Vagina (tissue), 2 donors: ENCODE measurements at places on chromosomes 12 and 14.

DNA sequence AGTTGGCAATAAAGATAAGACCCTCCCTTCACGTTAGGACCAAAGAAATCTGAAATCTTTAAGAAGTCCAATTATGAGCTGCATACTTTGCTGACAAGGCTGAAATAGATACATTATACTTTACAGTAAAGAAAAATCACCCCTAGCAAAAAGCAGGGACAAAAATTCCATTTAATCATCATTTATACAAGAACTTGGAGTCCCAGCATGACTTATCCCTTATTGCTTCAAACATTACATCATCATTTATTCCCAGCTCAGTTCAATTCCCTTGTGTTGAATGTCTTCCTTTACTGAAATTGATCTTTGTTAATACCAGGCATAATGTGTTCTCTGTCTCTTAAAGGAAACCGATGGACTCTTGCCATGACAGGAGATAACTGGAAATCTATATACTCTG is 449.6 kb upstream of the CCDC196 start:
- no peak for DNase-seq

DNA sequence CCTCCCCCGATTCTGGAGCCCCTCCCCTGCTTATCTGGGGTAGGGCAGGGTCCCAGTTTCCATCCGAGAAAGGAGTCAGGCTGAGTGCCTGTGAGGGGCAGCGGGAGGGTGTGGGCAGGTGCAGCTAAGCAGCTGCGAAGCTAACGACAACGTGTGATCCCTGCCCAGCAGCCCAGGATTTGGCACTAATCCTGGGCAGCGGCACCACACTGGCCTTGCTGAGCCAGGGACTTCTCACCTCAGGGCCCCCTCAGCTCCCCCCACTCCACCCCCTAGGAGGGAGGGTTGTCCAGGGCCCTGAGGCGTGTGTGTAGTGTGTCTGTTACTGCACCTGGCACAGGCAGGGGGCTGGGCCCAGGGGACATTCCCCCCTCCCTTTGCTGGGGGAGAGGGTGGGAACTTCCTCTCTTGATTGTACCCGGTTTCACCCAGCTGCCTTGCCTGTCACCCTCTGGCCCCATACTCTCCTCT is 1.8 kb downstream of the SMIM41 start:
- no peak for DNase-seq

- DNase-seq = no peak
These were observed 57.3 kb downstream of the DAD1 start for GRCh38 chr14:22531451-22532344.

DNA sequence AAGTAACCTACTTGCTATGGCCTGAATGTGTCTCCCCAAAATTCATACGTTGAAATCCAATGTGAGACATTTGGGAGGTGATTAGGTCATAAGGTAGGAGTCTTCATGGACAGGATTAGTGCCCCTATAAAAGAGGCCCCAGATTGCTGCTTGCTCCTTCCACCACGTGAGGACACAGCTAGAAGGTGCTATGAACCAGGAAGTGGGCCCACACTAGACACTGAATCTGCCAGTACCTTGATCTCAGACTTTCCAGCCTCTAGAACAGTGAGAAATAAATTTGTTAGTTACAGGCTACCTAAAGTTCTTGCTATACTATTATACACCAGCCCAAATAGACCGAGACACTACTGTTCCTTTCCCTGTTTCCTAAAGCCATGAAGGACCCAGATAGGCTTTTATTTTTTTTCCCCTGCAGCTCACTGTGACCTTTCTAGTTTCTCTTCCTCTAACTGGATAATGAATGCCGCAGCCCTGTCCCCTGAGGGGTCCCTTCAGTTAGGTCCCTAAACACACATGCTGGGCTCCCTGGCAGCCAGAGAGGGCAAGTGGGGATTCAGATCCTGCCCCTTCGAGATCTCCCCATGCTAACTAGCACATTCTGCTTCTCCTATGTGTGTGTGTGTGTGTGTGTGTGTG is 19.3 kb downstream of the SLC25A3 start:
- DNase-seq = no peak

DNA sequence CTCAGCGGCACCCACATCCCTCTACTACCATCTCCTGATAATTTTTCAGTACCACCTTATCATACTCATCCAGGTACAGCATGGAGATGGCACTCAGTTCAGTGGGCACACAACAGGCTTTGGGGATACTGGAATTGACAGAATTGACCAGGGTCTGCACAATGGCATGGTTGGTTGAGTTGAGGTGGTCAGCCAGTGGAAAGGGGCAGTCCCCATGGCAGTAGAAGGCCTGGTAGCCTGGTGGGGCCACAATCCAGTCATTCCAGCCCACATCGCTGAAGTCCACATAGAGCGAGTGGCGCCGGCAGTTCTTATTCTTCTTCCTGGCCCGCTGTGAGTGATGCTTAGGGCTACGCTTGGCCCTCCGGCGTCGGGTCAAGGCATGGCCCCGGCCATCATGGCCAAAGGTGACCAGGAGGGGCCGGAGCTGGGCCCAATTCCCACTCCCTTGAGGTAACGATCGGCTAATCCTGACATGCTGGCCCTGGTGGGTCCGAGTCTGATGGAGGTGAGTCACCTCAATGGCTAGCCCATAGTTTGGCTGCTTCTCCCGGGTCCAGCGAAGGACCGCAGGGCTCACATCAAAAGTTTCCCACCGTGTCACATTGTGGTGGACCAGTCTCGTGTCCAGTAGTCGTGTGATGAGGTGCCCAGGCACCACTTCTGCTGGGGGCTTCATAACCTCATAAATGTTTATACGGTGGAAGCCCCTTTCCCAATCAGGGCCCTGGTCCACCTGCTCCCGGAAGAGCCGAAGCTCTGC is 6.4 kb downstream of the BMP4 start:
- DNase-seq = no peak

DNA sequence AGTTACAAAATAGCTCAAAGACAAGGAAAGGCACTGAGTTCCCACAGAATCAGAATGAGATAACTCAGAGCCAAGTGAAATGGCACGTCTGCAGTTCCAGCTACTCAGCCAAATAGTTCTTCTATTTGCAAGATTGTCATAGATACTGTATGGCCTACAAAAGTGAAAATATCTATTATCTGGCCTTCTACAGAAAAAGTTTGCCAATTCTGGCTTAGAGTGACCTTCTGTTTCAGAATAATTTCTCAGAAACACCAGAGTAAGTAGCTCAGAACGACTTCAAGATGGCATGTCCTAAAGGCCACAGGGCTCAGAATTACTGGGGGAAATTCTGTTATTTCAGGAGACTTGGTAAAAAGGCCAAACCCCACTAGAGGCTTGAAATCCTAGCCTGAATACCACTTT is 10.7 kb upstream of the RTRAF start:
- no peak for DNase-seq

- no peak for DNase-seq
These were observed 15.9 kb downstream of the ZNF605 start for GRCh38 chr12:132940071-132940719.

DNA sequence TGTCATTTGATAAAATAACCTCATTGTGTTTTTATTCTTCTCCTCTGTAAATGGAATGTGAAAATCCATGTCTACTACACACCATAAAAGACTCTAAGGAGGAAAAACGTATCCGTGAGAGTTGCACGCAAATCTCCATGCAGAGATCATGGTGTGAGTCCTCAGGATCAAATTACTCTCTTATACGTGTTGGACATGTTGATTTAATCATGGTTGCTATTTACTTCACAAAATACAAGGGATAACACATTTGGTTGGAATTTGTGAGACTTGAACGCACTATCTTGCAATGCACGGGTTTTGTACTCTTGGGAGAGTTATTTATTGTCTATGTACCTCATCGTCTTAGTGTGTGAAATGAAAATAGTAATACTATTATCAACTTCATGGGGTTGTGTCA is 128.0 kb upstream of the RASSF8 start:
- no peak for DNase-seq

DNA sequence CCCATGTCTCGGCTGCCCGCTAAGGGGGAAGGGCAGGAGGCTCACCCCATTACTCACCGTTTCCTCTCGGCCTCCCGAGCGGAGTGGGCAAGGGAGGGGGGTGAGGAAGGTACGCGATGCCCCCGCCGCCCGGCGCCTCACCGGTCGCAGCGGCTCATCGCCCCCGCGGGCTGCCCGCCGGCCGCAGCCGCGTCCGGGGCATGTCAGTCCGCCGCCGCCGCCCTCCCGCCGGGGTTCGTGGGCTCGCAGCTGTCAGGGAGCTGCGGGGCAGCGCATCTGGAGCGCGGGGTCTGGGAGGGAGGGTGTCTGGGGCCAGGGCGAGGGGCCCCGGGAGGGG is 461 bp downstream of the SLC8A3 start:
- DNase-seq = no peak

- no peak for DNase-seq
These were observed 1.4 kb downstream of the C14orf180 start for GRCh38 chr14:104580961-104581360.

GRCh38 chr12:53803194-53803593 is 51.4 kb upstream of the CISTR start:
- DNase-seq = no peak

- no peak for DNase-seq
These were observed 472.7 kb upstream of the FLRT2 start for GRCh38 chr14:85057221-85057620.

GRCh38 chr12:14216405-14217294 is 148.8 kb upstream of the ATF7IP start:
- no peak for DNase-seq
